ENCODE measurements at places on chromosomes 12 and 14.

GRCh38 chr12:118979763-118980406 is 1.5 kb upstream of the SRRM4 start:
- H3K36me3 ChIP-seq, result no peaks in the 10 kb centered on the region
- peaks cover 21% of the 10 kb centered on the region for H3K27me3 ChIP-seq
- no peak overlapping the region for H3K4me3 ChIP-seq

GRCh38 chr12:57461276-57461916 is 1.8 kb downstream of the GLI1 start:
- peaks cover 2% of the 10 kb centered on the region for H3K36me3 ChIP-seq
- no peak for DNase-seq
- H3K27ac ChIP-seq, result peak overlapping the region; percentile 94
- H3K27me3 ChIP-seq, result peaks cover 15% of the 10 kb centered on the region
- peak overlapping the region; percentile 99 for H3K4me3 ChIP-seq
- peaks cover 49% of the 10 kb centered on the region for H3K4me1 ChIP-seq

DNA sequence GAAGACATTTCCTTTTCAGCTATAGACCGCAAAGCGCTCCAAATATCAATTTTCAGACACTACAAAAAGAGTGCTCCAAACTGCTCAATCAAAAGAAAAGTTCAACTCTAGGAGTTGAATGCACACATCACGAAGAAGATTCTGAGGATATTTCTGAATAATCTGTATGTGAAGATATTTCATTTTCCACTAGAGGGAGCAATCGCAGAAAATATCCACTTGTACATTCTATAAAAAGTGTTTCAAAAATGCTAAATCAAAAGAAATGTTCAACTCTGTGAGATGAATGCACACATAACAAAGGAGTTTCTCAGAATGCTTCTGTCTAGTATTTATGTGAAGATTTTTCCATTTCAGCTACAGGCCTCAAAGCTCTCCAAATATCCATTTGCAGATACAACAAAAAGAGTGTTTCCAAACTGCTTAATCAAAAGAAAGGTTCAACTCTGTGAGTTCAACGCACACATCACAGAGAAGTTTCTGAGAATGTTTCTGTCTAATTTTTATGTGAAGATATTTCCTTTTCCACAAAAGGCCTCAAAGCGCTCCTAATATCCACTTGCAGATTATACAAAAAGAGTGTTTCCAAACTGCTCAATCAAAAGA is 643.8 kb upstream of the ALG10B start:
- H3K36me3 ChIP-seq, result no peaks in the 10 kb centered on the region
- no peak overlapping the region for H3K27ac ChIP-seq
- no peaks in the 10 kb centered on the region for H3K27me3 ChIP-seq
- no peaks in the 10 kb centered on the region for H3K4me1 ChIP-seq
- no peak for DNase-seq

DNA sequence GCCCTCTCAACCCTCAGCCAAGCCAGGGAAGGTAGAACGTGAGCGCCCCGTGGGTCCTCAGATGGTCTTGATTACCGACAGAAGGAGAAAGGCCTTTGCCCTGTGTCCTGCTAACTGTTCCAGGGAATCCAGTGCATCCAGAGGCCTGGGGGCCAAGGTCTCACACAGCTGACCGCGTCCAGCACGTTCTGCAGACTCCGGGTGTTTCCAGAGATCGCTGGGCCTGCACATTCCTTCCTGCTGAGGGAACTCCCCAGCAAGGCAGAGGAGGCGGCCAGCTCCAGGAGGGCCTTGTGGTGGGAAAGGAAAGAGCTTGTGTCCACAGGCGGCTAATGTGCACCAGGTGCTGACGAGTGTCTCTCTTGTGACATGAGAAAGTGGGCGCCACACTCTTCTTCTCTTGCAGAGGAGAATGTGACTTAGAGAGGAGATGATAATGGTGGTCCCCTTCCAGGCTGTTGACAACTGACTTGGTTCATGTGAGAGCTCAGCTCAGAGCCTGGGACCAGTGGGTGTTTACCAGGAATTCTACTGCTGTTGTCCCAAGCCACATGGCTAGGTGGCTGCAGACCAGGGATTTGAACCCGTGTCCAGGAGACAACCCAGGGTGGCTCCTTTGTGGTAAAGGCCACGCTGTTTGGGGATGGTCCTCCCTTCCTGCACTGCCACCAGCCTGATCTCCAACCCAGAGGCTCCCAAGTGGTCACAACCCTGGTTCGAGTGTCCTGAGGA is 46.8 kb upstream of the DLK1 start:
- no peaks in the 10 kb centered on the region for H3K36me3 ChIP-seq
- no peak overlapping the region for H3K27ac ChIP-seq
- no peak for DNase-seq
- no peaks in the 10 kb centered on the region for H3K4me1 ChIP-seq
- peaks cover 20% of the 10 kb centered on the region for H3K27me3 ChIP-seq

DNA sequence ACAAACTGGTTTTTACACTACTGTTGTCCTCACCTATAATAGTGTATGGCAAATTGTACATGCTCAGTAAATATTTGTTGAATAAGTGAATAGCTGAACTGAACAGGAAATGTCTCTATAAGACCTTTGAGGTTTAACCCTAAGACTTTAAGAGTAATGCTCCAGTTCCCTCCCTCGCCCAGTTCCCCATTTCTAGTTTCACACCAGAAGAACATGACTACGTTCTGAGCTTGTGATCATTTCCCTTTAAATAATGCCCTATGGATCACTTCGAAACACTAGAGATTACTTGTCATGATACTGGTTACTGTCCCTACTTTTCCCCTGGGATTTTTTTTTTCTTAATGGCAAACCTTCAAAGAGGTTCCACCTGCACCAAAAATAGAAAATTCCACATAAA is 69.3 kb downstream of the PRKD1 start:
- H3K27me3 ChIP-seq, result no peaks in the 10 kb centered on the region
- DNase-seq, result no peak
- no peak overlapping the region for H3K27ac ChIP-seq
- no peaks in the 10 kb centered on the region for H3K36me3 ChIP-seq

All from T-helper 17 cell (primary cell).